ENCODE measurements at places on chromosomes 4 and X.
A peak's percentile ranks its signal among the peaks of the same experiment; 100 is the strongest.

DNA sequence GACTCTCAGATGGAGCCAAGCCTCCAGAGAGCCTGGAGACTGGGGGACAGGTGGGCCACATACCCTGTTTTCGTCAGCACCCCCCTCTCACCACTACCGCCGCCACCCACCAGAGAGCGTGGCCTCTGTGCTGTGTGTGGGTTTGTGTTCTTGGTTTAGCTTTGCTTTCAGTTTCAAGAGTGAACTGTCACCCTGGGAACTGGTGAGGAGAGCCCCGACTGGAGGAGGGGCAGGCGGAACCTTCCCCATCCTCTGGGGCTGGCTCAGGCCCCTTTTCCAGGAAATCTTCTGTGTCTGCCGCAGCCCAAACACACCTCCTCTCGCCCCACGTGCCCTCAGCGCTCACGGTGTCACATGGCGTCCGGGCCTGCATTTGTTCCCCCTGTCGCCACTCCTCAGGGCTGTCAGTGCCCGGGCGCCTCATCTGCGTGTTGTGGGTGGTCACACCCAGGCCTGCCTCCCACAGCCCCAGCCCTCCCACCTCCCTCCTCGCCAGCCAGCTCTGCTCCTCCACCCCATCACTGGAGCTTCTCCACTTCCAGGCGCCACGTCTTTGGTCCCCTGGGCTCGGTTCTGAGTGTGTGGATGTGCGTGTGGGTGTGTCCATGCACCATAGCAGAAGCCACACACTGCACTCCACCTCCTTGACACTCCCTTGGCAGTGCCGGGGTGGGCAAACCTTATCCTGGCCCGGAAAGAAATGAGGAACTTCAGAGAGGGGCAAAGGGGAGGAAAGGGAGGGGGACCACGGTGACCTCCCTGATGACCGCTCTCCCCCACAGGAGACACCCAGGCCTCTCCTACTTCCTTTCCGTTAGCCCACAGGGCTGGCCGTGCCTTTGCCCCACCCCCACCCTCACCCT, 27.8 kb downstream of the ELF4 start:
- peak; percentile 81 for DNase-seq

GRCh38 chr4:80252427-80252826, 14.0 kb upstream of the FGF5 start:
- DNase-seq, result no peak

- DNase-seq, result no peak
Observed at GRCh38 chrX:24097741-24098260, 43.0 kb downstream of the EIF2S3 start.

DNA sequence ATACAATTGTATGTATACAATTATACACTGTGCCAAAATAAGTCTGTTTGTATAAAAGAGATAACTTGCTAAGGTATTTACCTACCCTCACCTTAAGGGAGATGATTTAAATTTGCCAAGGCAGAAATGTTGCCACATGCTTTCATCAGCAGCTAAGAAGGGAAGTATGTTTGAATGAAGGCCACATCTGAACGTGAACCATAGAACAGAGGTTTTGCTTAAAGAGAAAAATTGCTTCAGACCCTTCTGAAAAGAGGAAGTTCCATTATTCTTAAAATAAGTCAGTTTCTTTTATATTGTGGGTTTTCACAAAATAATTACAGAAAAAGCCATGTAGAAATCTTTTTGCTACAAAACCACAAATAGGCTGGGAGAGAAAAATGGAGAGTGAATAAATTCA, 621.5 kb upstream of the HTR2C start:
- no peak for DNase-seq

GRCh38 chrX:49165901-49166881, 3.6 kb downstream of the MAGIX start:
- peak; percentile 87 for DNase-seq

GRCh38 chr4:8861576-8862295, 9.9 kb downstream of the HMX1 start:
- no peak for DNase-seq

DNA sequence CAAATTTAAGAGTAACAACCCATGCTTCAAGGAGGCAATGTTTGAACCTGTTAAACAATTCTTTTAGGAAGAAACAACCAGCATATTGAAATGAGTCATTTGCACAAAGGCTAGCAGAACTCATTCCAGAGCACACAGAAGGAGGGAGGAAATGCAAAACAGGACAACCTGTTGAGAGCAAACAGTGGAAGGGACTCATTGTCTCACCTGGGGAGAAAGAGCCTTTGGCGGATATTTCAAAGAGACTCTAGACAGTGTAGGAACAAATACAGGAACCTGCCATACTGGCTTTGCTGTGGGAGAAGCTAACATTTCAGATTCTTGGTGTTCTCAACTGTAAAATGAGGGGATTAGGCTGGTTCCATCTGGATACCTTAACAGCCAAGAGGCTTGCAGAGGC, 14.8 kb upstream of the RASGEF1B start:
- DNase-seq, result no peak

DNA sequence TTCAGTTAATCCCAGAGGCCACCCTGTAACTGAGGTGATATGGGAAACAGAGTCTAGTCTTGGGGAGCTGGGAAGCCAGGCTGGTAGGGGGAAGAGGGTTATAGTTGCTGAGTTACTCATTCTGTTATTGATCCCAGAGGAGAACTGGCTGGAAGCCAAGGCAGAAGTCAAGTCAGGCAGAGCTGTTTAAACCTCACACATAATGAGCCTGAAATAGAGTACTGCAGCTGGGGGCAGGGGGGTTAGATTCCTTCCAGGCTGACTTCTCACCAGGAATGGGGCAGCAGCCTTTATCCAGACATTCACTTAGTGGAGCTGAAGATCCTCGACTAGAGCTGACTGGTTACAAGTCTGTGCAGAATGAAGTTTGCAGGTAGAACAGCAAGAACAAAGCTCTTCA, 144.9 kb downstream of the C4orf33 start:
- DNase-seq, result no peak

- DNase-seq, result no peak
Observed at GRCh38 chrX:44431194-44431593, 87.7 kb upstream of the EFHC2 start.

- no peak for DNase-seq
Observed at GRCh38 chr4:102761906-102762305, 1.1 kb upstream of the MANBA start.

GRCh38 chrX:131477498-131477897, 66.4 kb upstream of the OR13H1 start:
- DNase-seq, result no peak

DNA sequence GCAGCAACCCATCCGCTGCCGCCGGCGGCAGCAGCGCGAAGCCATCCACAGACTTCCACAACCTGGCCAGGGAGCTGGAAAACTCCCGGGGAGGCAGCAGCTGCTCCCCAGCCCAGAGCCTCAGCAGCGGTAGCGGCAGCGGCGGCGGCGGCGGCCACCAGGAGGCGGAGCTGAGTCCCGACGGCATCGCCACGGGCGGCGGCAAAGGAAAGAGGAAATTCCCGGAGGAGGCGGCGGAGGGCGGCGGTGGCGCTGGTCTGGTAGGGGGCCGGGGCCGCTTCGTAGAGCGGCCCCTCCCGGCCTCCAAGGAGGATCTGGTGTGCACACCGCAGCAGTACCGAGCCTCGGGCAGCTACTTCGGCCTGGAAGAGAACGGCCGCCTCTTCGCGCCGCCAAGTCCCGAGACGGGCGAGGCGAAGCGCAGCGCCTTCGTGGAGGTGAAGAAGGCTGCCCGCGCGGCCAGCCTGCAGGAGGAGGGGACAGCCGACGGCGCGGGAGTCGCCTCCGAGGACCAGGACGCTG, 4.9 kb downstream of the PRDM8 start:
- peak; percentile 68 for DNase-seq

GRCh38 chr4:165668694-165669093, 204.3 kb upstream of the TLL1 start:
- no peak for DNase-seq

- DNase-seq, result peak; percentile 45
Observed at GRCh38 chr4:1293531-1293941, 3.8 kb downstream of the MAEA start.

GRCh38 chrX:24332878-24333277, 19.0 kb upstream of the SUPT20HL2 start:
- DNase-seq, result no peak

GRCh38 chrX:103530545-103530944, 11.3 kb upstream of the RAB40A start:
- DNase-seq, result no peak

DNA sequence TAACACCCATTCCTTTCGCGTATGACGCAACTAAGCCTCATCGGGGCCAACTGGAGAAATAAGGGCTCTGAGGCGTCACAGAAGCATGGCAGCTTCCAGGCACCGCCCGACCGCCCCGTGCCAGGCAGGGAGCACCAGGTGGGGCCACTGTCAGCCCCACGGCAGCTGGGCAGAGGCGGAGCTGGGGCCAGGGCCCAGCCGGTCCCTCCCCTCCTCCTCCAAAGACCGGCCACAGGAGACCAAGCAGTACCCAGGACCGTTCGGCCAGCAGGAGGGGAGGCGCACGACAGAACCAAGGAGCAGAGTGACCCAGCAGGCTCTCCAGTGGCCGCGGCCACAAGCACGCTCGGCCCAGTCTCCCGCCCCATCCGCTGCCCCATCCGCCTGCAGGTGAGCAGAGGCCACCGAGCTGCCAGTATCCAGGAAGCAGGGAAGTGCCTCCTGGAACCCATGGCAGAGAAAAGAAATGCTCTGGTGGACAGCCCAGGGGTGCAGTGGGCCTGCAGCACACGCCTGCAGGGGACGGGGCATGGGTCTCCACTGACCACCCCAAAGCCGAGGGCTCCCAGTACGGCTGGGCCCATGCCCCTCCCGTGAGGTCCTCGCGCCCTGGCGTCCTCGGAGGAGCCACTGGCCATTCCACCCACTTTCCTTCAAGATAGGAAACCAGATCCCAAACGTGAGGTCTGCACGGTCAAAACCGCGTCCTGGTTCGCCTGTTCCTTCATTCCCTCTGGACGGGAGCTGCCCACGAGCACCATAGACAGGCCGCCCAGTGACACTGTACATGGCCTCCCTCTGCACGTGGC, 9.6 kb downstream of the CTBP1 start:
- no peak for DNase-seq

GRCh38 chr4:24211856-24212255, 322.0 kb upstream of the PPARGC1A start:
- DNase-seq, result no peak

GRCh38 chr4:40704073-40704472, 45.7 kb upstream of the NSUN7 start:
- DNase-seq, result no peak

- DNase-seq, result peak; percentile 34
Observed at GRCh38 chrX:10062352-10062751, 94.4 kb upstream of the CLCN4 start.

DNA sequence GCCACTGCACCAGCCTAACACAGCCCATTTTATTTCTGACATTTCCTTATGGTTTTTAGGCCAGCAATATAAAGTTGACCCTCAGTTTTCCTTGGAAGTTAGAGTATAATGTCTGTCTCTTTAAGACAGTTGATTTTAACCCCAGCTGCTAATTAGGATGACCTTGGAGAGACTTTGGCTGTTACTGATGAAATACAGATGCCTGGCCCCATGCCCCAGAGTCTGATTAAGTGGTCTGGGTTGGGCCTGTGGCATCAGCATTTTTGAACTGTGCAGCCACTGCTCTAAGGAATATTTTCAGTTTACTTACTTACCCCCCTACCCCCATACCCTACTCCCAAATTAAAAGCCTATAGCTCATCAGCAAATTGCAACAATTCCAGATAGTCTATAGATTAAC, 85.8 kb downstream of the DCLK2 start:
- DNase-seq, result no peak
